ENCODE measurements at places on chromosomes 6 and 20.

DNA sequence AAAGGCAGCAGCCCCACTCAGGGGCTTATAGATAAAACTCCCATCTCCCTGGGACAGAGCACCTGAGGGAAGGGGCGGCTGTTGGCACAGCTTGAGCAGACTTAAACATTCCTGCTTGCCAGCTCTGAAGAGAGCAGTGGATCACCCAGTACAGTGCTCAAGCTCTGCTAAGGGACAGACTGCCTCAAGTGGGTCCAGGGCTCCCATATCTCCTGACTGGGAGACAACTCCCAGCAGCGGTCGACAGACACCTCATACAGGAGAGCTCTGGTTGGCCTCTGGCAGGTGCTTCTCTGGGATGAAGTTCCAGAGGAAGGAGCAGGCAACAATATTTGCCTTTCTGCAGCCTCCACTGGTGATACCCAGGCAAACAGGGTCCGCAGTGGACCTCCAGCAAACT is 810.1 kb downstream of the EYS start:
- DNase-seq, result no peak

DNA sequence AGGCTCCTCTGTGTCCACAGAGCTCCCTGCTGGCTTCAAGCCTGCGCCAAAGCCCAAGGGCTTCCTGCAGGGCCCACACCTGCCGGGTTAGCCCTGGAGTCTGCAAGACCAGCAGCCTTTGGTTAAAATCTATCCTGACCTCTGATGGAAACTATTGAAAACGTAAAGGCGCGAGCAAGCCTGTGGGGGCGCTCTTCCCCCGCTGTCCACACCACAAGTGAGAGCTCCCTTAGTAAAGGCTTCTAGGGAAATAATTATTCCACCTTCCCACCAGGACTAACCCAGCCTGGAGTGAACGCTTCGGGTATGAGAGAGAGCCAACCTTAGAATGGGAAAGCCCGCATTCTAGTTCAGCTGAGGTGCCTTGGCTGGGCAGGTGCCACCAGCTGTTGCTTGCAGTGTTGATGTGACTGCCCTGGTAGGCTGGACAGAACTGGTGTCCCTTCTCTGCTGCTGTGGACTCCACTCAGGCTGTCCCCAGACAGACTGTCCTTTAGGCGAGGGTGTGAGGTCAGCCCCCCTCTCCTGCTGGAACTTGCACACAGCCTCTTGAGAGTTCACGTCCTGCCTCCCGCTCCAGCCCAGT is 68.7 kb downstream of the SYTL3 start:
- no peak for DNase-seq

GRCh38 chr6:111874025-111874415 is 768 bp upstream of the FYN start:
- DNase-seq, result no peak

- no peak for DNase-seq
Observed at GRCh38 chr6:159908535-159908934, 17.7 kb downstream of the MAS1 start.

- DNase-seq, result no peak
Observed at GRCh38 chr6:68635412-68635705, 277 bp downstream of the ADGRB3 start.
